Activated T-cell treated with anti-CD3 and anti-CD28 coated beads for 4 hours (primary cell): ENCODE measurements at places on chromosomes 3 and 15.

GRCh38 chr3:183264268-183264667 lies 11.2 kb downstream of the B3GNT5 start:
- DNase-seq = no peak

DNA sequence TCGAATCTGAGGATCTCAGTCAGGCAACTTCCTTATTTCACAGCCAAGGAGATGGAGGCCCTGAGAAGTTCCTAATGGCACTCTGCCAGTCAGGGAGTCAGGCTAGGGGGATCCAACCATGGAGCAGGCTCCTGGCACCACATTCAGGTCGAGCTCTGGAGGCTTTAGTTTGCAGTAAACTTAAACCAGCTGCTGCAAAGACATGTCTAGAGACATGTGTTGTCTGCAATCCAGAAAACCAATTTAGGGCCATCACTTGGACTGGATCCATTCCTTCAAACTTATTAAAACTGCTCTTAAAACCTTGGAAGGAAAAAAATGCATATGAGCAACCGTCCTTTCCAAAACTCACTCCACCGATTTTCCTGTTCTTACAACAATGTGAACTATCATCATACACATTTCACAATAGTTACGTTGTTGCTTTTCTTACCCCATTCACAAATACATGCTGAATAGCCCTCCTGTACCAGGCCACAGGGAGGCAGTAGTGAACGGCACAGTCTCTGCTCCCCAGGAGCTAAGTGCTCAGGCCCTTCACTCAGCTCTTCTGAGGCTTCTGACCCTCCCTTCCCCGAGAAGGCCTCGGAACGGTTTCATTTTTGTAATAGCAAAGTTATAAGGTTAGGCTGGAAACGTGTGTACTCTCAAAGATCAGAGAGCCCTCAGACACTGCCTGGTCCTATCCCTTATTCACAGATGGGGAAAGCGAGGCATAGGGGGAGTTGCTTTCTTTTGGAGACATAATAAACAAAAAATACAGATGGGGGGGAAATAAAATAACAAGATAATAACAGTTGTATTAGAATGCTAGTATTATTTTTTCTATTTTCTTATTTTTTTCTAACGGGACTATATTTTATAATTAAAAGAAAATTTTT lies 20.1 kb downstream of the RFT1 start:
- no peak for DNase-seq

DNA sequence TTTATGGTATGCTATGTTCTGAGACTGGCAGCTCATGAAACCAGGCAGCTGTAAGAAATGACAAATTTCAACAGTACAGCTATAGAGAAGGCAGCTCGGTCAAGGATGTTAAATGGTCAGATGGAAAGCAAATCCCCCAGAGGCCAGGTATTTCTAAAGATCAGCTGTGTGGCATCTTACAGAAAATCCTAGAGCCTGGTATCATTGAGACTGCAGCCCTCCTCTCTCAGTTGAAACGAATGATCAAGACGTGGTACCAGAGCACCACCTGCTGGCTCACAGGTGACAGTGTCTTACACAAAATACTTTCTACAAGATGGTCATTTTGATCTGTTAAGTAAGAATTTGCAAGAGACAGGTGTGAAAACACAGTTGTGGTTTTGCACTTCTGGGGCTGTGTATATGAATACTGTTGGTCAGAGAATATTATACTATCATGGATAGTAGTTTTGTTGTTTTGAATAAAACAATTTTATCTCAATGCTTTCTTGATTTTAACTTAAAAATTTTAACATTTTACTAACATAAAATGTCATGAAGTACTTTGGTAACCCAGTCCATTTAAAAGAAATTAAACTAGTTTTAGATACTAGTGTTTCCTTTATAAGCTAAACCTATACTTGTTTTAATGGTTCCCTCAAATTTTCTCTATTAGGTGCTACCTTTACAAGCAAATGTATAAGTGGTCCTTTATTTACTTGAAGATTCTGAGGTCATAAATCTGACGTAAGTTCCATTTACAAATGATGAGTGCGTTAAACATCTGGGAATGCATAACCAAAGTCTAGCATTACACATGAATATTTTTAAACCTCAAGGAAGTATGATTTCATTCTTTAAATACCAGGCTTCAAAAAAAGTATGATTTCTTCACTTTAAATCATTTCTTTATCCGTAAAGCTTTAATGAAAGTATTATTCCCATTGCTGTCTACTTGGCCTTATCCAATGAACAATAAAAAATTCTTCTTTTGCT lies 121.8 kb downstream of the PDZRN3 start:
- DNase-seq = peak; percentile 13

GRCh38 chr3:186538779-186539178 lies 5.4 kb downstream of the CRYGS start:
- no peak for DNase-seq

GRCh38 chr3:198109883-198110282 lies 149.9 kb downstream of the LMLN start:
- DNase-seq = no peak

DNA sequence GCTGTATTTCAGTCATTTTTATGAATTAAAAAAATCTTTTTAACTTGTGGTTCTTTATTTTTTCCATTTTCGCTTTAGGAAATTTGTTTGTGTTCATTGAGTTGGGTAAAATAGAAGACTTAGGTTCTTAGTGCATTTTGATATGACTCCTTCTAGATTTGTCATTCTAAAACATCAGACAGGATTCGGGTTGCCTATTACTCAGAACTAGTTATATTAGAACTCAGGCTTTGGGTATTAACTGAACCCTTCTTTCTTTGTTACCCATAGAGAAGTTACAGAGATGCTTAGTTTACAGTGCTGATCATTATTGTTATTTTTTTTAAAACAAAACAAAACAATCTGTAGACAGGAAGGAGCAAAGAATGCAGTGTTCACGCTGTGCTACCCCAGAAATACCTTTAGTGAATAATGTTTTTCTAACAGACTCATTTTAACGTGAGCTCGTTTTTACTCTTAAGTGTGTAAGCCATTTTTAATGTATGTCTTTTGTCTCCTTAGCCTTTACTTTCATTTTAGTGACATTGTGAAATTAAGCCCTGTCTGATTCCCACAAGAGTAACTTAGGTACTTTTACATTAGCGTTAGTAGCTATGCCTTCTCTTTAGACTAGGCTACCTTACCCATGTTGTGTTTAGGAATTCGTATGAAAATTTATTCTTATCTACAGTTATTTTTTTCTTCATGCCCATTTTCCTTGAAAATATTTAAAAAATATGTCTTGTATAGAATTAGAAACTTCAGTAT lies 53.4 kb downstream of the CMC1 start:
- no peak for DNase-seq

DNA sequence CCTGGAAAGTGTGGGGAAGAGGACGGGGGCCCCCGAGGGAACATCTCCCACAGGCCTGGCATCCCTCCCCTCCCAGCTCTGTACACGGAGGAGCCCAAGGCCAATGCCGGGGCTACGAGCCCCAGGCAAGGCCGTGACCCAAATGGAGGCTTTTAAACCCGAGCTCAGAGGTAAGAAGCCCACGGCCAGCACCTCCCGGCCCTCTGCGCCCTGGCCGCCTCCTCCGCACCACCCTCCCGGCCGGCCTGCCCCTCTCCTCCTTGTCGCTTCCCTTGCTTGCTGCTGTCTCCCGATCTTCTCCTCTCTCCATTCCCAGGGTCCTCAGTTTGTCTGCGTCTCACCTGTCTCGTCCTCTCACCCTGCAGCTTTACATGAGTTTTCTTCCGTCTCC lies 1.3 kb downstream of the MUC4 start:
- no peak for DNase-seq

GRCh38 chr3:134611516-134611915 lies 39.3 kb downstream of the KY start:
- DNase-seq = no peak

GRCh38 chr3:128573707-128574162 lies 76.9 kb downstream of the RPN1 start:
- no peak for DNase-seq

- DNase-seq = no peak
Observed at GRCh38 chr15:85704720-85705429, 89.8 kb downstream of the KLHL25 start.

DNA sequence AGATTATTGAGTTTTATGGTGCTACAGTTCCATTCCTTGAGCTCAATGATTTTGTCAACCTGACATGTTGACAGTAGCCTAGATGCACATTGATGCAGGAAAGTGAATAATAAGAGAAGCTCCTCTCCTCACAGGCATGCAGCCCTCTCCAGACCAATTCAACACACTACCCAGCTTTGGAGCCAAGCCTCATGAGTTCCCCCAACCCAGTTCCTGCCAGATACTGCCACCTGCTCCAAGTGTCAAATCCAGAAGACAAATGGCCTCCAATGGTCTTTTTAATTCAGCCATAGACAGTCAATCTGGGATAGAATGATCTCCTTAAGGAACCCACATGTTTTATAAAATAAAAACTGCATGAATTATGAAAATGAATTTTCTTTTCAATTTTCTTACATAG lies 83.7 kb upstream of the ARHGEF3 start:
- DNase-seq = no peak

GRCh38 chr3:191300422-191300821 lies 28.8 kb upstream of the CCDC50 start:
- no peak for DNase-seq

DNA sequence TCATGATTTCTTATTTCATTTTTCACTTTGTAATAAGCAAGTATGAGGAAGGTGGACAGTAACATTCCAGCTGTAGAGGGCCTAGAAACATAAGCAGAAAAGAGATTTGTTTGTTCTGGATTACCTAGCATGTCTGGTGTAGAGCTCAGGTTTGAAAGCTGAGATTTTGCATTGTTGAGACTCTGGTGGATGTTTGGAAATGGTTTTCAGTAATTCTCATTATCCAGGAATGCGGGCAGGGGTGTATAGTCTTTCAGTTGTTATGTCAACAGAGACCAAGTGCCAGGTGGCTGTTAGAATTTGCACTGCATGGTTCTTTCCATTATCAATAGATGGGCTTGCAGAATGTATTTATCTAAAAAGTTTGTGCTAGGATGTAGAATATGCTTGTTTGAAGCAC lies 10.9 kb downstream of the GPD1L start:
- DNase-seq = no peak

DNA sequence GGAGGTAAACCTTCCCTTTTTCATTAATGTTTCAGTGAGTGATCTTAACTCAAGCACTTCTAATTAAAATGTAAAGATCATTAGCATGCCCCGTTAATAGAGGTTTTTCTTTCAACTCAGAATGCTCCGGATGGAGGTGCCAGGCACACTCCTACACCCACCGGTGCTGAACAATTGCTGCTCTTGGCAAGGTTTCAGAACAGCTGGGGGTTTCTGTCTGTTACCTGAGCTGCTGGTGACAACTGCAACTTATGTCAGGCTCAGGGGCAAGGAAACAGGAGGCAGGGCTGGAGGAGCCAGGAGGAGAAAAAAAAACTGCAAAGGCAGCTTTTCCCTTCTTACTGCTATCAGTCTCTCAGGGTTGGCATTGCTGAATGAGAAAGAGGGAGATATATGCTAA lies 250.1 kb downstream of the DIPK2A start:
- no peak for DNase-seq

GRCh38 chr3:149813367-149814281 lies 609 bp downstream of the RNF13 start:
- DNase-seq = no peak

- DNase-seq = no peak
Observed at GRCh38 chr3:166324401-166324800, 487.2 kb upstream of the BCHE start.

DNA sequence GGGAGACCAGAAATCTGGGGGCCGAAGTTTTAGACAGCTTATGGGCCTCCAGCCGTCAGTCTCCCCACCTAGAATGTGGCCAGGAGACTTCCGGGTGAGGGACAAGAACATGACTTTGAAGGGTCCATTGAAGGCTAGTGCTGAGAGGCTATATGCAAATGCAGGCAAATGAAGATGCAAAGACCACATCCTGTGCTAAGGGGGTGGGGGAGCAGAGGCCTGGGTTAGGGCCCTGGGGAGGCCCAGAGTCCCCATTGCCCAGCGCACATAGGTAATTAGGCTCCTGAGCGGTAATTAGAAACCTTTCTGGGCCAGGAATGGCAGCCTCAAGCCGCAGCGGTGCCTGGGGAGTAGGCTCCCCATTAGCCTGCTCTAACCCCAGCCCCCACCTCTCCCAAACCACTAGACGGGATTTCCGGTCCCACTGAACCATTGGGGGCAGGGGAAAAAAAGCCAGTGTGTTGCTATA lies 6.8 kb downstream of the CSK start:
- no peak for DNase-seq

DNA sequence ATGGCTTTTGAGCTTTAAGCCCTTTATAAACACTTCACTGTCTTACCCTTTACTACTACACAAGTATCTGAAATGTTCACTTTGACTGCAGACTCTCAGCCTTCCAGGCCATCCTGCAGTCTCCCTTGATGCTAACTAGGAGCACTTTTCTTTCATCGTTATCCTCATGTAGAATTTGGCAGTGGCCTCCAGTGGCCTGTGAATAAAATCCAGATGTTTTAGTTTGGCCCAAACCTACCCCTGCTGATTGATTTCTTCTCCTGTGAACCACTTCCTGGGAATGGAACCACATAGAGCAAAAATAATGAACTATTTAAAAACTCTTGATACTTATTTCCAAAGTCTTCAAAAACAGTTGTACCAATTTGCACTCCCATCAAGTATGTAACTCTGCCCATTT lies 271.9 kb downstream of the FEZF2 start:
- no peak for DNase-seq

GRCh38 chr15:51550841-51551240 lies 71.7 kb downstream of the DMXL2 start:
- no peak for DNase-seq
